ENCODE measurements at places on chromosomes 3 and 15. TPM values are rescaled to one million over a fixed set of nuclear protein-coding genes. Genes with fewer than 3 reads are reported as not detected.

The PATL2 gene
- polyA plus RNA-seq, result 1.3 TPM

The CLDN11 gene
- 205 TPM for polyA plus RNA-seq

The VGLL3 gene
- polyA plus RNA-seq, result 4.4 TPM

The SLC12A8 gene
- 8.4 TPM for polyA plus RNA-seq

The RFX7 gene
- 22.0 TPM for polyA plus RNA-seq

The ARRDC4 gene
- polyA plus RNA-seq, result 31.1 TPM

The MESP1 gene
- polyA plus RNA-seq, result 2.0 TPM

- no peak for DNase-seq
Observed at GRCh38 chr3:114712728-114713492, 419.1 kb downstream of the TIGIT start.

GRCh38 chr3:113129168-113129567 lies 82.2 kb upstream of the BOC start:
- DNase-seq, result no peak

DNA sequence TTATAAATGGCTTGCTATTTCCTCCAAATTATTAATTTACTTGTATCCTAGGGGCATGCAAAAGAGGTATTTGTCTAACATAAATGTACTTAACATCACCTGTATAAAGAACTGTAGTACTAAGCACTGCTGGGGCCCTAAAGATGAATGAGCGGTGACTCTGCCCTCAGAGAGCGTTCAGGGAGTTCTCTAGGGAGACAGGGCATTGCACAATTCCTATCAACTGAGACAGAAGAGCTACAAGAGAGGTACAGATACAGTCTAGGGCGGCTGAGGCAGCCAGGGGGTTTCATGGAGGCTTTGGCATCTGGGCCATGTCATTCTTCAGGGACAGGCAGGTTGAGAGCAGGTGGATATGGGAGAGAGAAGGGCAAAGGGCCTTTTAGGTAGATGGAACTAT lies 39.9 kb upstream of the PARL start:
- DNase-seq, result no peak

GRCh38 chr15:96415513-96416217 lies 85.2 kb downstream of the NR2F2 start:
- DNase-seq, result no peak

DNA sequence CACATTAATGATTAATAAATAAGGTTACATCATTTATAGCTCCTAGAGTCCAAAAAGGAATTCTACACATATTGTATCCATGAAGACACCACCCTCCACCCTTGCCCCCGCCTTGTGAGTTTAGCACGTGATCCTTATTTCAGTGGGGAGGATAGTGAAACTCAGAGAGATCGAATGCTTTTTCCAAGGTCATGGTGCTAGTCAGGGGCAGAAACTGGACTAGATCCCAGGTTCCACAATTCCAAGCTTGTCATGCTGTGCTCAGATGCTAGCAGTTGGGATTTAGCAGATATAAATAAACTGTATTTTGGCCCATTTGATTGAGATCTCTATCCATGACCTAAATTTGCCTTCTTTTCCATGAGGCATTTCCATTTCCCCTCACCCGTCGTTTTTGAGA lies 227.4 kb upstream of the THRB start:
- DNase-seq, result no peak

DNA sequence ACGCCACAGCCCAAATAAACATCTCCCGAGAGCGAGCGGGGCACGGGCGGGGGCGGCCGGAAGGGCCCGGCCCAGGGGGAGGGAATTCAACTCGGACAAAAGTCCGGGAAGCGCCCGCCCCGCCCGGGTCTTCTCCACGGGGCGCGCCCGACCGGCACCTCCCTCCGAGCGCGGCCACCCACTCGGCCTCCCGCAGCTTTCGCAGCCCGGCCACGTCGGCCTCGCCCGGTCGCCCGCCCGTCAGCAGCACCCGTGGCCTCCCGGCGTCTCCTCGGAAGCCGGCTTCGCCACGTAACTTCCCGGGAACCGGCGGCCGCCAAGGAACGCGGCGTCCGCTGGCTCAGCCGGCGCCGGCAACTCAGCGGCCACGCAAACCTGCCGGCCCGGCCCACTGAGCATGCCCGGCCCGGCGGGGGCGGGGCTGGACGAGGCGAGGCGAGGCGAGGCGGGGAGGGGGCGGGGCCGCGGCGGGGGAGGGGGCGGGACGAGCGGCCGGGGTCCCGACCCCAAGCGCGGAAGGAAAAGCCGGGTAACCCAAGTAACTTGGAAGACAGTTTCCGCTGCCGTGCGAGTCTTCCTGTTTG lies at the start of gene TJP1:
Gene TJP1, minus strand, starts transcription at position 369 of the 584 bp plus-strand sequence. CDS start 440 bp downstream, outside the sequence.
- DNase-seq, result peak; percentile 82

GRCh38 chr3:72032441-72033135 lies 247.6 kb upstream of the PROK2 start:
- no peak for DNase-seq

DNA sequence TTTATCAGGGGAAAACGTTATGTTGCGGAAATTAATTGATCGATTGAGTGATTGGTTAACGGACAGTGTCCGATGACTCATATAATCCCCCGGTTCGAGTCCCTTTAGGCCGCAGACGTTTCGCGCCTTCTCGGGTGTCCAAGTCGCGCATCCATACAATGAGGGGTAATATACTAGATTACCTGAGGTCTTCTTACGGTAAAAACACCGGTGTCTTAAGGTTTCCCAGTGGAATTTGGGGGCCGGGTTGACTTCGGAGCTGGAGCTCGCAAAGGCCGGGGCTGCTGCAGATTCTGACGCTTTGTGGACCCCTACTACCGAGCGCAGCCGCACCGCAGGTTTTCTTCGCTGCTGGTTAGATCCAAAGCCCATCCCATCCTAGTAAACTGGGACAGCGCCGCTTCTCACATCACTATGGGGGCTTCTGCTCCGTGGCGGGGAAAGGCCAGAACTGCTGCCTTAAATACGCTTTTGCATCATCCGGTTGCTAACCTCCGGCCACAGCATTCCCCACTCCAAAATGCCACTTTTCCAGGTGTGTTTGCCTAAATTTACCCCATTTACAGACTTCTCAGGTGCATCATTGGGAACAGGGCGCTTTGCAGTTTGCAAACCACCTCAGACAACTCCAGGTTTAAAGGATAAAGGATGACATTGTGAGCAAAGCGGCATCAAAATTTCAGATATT lies 858 bp upstream of the SACM1L start:
- peak; percentile 56 for DNase-seq

- DNase-seq, result no peak
Observed at GRCh38 chr15:99537344-99537743, 28.4 kb upstream of the MEF2A start.

DNA sequence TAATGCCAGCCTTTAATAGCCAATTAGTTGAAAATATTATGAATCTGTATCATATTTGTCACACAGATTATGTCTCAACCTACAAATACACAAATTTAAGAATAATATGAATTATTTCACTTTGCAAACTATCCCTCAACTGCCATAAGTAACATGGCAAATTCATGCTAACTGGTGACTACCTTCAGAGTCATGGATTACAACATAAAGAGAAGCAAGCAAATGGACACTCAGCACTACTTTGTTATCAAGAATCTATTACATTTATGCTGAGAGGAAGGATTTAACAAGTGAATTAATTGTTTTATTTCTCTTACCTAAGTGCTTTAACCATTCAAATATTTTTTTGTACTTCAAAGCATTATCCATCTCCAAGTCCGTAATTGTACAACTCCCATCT lies 103.1 kb upstream of the BCL6 start:
- DNase-seq, result no peak

DNA sequence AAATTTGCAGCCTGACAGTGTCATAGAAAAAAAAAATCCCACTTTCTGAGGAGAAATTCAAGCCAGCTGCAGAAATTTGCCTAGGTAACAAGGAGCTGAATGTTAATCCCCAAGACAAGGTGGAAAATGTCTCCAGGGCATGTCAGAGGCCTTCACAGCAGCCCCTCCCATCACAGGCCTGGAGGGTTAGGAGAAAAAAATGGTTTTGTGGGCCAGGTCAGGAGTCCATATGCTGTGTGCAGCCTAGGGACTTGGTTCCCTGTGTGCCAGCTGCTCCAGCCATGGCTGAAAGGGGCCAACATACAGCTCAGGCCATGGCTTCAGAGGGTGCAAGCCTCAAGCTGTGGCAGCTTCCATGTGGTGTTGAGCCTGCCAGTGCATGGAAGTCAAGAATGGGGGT lies 11.2 kb downstream of the CD200R1 start:
- no peak for DNase-seq

DNA sequence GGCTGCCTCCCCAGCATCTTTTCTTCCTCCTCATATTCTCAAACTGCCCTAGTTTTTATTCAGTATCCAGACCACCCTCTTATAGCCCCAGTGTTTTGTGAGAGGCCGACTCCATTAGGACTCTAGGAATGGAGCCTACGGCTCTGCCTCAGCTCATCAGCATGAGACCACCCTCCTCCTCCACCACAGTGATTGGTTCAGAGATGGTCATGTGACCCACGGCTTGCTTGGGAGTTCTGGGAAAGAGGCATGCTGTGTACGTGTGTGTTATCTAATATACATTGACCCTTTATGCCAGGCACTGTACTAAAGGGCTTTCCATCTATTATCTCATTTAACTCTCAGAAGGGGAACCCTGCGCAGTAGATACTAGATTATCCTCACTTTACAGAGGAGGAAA lies 17.8 kb upstream of the CMTM7 start:
- DNase-seq, result no peak

DNA sequence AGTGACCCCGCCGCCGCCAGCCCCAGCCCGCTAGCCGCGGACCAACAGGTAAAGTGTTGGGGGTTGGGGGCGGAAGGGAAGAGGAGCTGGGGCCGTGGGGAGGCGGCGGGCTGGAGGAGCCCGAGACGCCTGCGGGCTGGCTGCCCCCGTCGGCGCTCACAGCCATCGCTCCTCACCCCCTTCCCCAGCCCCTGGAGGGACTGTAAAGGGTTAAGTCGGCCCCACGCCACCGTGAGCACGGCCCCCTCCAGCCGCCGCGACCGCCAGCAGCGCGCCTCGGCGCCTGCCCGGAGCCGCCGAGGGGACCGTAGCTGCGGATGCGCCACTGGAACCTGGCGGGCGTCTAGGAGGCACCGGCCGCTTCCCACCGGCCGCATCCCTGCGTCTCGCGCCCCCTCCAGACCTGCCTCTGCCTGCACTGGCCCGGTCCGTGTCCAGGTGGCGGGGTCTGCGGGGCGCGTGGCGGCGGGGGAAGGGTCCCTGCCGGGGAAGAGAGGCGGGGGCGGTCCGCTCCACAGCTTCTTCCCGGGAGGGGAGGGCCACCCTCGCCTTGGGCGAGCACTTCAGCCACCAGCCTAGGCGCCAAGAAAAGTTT lies 522 bp downstream of the MED12L start:
- peak; percentile 27 for DNase-seq

DNA sequence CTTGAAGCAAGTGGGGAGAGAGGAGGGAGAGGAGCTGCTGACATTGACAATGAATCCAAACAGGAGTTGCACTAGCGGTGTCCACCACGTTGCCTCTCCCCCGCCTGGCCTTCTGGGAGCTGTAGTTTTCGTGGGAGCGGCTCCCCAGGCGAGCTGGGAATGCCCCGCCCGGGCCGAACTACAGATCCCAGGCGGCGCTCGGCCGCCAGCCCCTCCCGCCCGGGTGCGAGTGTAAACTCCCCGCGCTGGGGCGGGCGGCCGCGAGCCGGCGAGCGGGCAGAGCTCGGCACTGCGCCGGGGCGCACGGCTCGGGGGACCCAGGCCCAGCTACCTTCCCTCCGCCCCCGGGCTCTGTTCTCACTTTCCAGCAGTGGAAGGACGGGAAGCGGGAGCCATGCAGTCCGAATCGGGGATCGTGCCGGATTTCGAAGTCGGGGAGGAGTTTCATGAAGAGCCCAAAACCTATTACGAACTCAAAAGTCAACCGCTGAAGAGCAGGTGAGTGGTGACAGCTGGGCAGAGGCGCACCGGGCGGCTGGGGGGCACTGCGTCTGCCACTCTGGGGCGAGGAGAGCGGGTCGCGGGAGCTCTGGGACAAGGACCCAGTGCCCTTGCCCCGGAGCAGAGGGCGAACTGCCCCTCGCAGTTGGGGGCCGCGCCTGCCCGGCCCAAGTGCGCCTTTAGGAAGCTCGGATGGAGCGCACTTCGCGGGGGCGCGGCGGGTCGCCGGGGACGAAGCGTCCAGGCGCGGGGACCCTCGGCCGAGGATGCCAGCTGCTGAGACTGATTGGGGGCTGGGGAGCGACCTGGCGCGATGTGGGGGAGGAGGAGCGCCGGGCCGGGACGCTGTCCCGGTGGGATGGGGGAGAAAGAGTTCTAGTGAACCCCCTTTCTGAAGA lies at the start of gene MITF:
Gene MITF, plus strand, starts transcription at position 261 of the 899 bp plus-strand sequence. Its CDS starts 134 bp downstream, at position 395.
- DNase-seq, result peak; percentile 91

DNA sequence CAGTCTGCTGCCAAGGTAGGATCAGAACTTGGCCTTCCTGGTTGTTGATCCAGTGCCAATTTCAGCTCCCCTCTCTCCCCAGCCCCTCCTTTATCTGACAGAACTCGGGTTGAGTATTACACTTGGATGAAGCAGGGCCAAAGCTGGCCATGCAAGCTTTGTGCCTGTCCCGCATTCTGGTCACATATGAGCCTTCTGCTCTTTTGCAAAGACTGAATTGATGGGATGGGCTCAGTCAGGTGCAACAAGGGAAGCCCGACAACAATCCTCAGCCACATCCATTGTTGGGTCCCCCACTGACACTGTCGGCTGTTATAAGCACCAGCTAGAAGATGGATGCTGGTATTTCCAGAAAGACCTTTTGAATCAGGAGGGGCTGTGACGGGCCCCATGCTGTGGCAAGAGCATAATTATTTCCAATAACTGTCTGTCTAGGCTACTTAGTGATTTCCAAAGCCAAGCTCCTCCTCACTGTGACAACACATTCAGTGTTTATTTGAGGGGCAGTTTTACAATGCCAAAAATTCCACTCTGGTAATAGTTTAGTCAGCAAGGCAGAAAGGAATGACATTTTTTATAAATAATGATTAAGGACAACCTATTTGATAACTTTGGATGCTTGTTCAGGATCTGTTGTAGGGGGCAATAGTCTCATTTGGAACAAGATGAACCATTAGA lies 146.8 kb upstream of the FRMD4B start:
- DNase-seq, result no peak

- peak; percentile 69 for DNase-seq
Observed at GRCh38 chr15:84955089-84955848, 26.4 kb upstream of the PDE8A start.

- DNase-seq, result no peak
Observed at GRCh38 chr15:55710286-55710685, 32.7 kb downstream of the PRTG start.

GRCh38 chr3:55333046-55333445 lies 154.1 kb downstream of the WNT5A start:
- DNase-seq, result no peak

Measured in renal pelvis (tissue), 12 donors.